ENCODE measurements at places on chromosomes 11 and 22.

DNA sequence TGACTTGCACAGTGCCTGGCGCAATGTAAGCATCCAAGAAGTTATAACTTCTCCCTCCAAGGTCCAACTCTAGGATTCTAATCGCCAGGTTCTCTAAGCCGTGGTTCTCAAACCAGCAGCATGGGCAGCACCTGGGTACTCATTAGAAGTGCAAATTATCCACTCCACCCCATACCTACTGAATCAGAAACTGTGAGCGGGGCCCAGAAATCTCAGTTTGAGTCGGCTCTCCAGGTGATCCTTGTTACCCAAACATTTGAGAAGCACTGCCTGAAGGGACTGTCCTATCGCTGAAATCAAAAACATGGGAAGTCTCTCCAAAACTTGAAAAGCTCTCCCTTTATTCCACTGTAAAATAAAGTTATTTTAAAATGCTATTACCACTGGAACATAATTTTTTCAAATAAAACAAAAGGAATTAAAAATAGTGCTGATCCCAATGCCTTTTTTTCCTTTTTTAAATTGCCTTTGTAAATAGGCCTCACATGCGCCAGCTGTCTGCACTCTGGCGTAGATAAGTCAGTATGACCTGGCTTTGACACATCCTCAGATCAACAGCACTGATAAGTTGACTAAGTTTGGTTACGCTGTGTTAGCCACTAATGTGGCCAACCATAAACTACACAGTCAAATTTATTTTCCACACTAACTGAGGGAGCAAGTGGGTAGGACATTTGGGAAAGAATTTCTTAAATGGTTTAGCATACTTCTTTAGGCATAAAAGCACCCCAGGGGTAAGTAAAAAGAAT, 8.4 kb upstream of the CTR9 start:
- DNase-seq = no peak

GRCh38 chr11:125987066-125987641, 41.3 kb downstream of the VSIG10L2 start:
- DNase-seq = no peak

- no peak for DNase-seq
Observed at GRCh38 chr11:12137005-12137690, 26.8 kb downstream of the MICAL2 start.

DNA sequence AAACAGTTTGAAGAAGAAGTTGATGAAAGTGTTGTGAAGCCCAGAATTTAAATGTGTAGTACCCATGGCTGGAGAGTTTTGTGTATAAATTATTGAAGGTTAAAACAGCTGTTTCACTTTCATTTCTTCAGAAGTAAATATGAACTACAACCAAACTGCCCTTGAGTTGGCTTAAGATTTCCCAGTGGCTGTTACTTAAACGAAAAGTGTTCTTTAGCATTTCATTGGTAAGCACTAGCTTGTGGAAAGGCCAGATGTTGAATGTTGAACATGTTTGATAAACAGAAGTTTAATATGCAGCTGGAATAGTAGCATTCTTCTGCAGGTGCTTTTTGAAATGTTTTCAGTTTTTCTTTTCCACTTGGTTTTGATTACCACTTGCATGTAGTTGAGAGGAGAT, 83.2 kb upstream of the TNRC6B start:
- DNase-seq = no peak

DNA sequence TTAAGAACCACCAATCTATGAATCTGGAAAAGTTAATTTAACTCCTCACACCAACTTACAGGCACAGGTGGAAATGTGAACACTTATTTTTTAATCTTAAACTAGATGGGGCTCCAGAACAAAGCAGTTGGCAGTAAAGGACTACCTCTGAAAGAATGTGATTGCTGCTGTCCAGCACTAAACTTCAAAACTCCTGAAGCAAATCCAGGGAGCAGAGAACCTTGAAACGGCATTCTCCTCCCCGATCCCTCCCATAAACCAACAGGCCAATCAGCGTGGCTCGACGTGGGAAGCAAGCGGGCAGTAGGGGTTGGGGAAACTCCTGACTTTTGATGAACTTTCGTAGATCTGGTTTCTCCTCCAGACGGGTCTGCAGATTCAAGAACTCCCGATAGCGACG, 5.0 kb downstream of the SNX19 start:
- no peak for DNase-seq

DNA sequence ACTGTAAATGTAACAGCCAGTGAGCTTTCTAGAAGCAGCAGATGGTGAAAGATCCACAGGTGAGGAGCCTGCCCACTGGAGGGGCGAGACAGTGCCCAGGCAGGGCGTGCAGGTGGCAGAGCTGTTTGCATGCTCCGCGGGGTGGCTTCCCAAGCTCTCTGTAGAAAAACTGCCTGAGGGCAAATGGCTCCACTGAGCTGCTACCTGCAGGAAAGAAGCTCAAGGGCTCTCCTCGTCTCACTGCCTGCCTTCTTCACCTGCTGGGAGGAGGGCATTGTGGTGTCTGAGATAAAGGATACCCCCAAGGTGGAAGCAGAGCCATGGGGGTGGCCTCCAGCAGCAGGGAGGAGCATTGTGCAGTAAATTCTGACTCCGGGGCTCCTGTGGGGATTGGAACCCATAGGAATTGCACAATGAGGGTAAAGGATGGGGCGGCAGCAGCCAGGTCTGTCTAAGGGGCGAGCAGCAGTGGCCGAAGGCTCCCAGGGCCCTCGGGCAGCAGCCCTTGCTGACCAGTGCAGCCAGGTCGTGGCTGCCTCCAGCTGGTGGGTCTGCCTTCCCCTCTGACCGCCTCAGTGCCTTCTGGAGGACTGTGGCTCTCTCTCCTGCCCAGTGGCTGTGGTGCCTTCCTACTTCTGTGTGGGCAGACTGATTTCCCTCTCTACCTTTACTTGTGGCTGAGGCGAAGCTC, 28.0 kb upstream of the CABP7 start:
- DNase-seq = no peak

DNA sequence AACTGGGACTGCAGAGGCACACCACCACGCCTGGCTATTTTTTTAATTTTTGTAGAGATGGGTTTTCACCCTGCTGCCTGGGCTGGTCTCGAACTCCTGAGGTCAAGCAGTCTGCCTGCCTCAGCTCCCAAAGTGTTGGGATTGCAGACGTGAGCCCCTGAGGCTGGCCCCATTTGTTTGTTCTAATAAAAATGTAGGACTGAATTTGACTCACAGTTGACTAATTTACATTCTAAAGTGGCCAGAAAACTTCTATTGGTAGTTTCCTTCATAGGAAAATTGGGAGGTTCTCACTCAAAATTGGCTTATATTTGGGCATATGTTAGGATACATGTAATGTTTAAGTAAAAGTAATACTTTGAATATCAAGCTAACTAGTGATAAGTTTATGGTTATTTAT, 35.0 kb downstream of the PPFIA1 start:
- no peak for DNase-seq

- no peak for DNase-seq
Observed at GRCh38 chr11:110032957-110033570, 60.1 kb upstream of the ZC3H12C start.

- no peak for DNase-seq
Observed at GRCh38 chr22:43479962-43480361, 68.1 kb downstream of the MPPED1 start.

DNA sequence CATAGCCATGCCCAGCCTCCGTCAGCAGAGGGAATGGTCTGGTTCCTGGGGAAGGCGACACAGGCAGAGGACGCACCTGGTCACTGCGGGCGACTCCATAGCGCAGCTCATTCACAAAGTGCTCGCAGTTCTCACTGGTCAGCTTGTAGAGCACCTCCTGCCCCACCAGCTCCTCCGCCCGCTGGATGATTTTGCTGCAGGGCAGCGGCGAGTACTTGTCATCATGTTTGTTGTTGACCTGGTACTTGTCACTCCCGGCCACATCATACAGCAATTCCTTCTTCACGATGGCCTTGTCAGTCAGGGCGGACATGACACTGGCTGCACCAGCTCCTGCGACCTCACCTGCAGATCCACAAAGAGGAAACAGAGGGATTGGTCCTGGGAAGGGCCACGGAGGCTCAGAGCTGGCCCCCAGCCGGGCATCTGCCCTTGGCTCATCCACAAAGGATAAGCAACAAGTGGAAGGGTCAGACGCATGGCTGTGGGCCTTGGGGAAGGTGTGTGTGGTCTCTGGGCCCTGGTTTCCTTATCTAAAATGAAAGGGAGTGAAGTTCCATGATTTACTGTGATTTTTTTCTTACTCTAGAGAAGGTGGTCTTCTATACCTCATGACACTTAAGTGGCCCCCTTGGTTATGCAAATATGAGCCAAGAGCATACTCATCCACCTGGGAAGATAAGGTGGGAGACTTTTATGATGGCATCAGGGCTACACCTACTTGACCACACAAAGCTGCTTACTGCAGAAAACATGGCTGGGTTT, 24.0 kb downstream of the PLAAT3 start:
- DNase-seq = no peak

- DNase-seq = no peak
Observed at GRCh38 chr11:105696000-105696399, 86.1 kb downstream of the GRIA4 start.

DNA sequence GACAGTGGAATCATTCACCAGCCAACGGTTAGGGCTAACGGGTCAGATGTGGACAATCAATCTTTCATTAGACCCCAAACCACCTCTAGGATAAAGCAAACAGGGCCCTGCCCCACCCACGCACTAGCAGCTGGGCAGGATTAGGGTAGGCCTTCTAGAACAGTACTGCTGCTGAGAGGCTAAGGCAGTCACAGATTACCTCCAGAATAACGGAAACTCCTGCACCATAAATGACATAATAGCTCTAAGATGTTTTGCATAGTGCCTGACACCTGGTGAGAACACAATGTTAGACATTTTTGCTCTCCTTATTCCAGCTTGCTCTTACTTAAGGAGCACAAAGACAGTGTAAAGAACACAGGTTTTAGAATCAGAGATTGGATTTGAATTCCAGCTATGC, 1.8 kb downstream of the SYTL2 start:
- DNase-seq = no peak

DNA sequence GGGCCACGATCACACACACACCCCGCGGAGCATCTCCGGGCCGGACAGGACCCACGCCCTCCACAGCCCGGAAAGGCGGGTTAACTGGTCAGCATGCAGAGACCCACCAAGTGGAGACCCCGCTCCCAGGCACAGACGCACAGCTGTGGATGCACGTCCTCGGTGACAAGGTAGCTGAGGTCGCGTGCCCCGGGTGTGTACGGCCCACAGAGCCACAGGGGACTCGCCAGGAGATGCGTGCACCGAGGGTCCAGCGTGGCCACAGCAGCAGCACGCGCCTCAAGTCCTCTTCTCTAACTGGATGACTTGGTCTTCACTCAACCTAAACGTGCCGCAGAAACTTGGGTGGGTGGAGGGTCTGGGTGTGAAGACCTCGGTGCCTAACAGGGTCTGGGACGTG, 5.5 kb downstream of the H19 start:
- DNase-seq = no peak

DNA sequence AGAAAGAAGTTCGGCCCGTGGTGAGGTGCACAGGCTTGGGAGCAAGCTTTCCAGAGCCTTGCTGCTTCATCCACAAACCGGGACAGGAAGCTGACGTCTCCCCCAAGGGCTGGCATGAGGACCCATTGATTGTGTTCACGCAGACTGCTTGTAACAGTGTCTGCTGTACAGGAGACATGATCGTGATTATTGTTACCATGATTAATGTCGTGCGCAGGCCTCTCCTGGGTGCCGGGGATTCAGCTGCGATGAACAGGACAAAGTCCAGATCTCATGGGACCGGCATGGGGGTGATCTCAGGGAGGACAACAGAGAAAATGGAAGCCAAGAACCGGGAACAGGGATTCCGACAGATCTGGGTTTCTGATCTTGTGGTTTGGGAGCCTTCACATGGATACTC, 219.9 kb downstream of the BRD1 start:
- no peak for DNase-seq

DNA sequence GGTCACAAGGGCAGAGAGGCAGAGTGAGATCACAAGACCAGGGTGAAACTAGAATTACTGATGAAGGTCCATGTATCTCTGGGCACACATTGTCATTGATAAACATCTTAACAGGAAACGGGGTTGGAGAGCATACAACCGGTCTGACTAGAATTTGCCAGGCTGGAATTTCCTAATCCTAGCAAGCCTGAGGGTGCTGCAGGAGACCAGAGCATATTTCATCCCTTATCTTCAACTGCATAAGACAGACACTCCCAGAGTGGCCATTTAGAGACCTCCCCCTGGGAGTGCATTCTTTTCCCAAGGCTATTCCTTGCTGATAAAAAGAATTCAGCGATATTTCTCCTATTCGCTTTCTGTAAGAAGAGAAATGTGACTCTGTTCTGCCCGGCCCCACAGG, 84.6 kb upstream of the IZUMO1R start:
- no peak for DNase-seq

DNA sequence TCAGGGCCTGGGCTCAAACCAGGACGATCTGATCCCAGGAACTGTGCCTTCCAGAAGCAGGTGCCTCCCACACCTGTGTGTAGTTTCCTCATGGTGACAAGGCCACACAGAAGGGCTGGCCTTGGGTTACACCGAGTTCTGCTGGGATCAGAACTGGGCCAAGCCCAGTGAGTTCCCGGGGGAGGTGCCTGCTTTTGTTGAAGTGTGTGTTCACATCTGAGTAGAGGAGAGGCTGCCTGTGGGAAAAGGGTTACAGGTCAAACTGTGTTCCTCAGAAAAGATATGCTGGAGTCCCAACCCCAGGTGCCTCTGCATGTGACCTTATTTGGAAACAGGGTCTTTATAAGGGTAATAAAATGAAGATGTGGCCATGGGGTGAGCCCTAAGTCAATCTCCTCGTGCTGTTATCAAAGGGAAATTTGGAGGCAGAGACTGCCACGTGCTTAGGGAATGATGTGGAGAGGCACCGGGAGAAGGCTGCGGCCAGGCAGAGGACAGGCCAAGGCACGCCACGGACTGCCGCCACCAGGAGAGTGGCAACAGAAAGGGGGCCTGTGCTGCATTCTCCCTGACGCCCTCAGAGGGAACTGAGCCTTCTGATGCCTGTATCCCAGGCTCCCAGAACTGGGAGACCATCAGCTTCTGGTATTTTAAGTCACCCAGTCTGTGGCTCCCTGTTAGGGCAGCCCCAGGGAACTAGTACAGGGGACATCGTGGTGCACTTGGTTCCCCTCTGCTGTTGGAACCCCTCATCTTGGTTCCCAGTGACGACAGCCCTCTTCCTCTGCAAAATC, 158.8 kb downstream of the CACNA1I start:
- DNase-seq = peak; percentile 25

- DNase-seq = no peak
Observed at GRCh38 chr11:11178671-11179638, 174.1 kb downstream of the CSNK2A3 start.

- no peak for DNase-seq
Observed at GRCh38 chr11:17691550-17691949, 27.8 kb upstream of the MYOD1 start.

DNA sequence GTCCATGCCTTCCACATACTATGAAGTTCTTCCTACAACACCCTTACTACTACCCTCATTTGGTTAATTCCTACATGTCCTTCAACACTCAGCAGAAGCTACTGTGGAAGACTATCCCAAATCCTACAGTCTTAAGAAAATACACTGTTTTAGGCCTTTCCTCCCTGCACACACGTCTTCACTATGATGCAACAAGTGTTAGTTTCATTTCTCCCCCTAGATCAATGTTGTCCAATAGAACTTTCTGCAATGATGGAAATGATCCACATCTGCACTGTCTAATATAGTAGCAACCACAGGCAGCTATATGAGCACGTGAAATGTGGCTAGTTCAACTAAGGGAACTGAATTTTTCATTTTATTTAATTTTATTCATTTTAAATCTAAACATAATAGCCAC, 46.7 kb upstream of the CCDC34 start:
- no peak for DNase-seq
